ENCODE measurements at places on chromosomes 3 and 15.
A peak's percentile ranks its signal among the peaks of the same experiment; 100 is the strongest.

GRCh38 chr3:51706788-51707731, at the start of gene GRM2:
TSS of gene GRM2 (plus strand) at chr3:51707068. CDS start at chr3:51708984, 1,916 bp downstream.
- DNase-seq, result peak; percentile 15

GRCh38 chr15:76585576-76585897, 249.0 kb downstream of the ISL2 start:
- DNase-seq, result no peak

DNA sequence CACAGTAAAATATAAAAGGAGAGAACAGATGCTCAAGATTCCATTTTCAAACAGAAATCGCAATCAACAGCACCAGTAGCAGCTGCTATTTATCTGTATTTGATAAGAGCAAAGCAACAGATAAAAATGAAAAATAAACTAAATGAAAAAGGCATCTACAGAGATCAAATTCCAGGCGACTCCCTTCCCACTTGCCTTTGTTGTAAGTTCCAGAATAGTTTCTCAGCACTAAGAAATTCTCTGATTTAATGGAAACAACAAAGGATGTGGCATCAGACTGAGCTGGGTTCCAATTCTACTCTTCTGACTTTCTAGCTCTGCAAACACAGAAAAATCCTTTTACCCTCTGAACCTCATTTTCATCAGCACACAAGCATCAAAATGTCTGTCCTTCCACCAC, 110.8 kb upstream of the MME start:
- DNase-seq, result no peak

DNA sequence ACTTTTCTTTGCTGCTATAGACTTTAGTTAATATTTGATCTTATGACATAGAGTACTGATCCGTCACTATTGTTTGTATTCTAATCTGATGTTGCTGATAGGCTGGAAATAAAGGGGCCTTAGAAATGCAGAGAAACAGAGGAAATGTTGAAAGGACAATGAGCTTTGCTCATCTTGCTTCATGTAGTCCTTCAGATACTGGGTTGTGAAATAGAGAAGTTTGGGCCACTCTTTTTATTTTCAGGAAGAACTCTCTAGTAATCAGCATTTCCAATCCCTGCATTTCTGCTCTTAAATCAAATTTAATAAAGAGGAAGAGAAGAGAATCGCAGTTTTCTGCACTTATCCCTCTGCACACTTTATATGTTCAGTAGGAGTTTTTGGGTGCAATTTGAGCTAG, 192.8 kb upstream of the THBS1 start:
- no peak for DNase-seq

DNA sequence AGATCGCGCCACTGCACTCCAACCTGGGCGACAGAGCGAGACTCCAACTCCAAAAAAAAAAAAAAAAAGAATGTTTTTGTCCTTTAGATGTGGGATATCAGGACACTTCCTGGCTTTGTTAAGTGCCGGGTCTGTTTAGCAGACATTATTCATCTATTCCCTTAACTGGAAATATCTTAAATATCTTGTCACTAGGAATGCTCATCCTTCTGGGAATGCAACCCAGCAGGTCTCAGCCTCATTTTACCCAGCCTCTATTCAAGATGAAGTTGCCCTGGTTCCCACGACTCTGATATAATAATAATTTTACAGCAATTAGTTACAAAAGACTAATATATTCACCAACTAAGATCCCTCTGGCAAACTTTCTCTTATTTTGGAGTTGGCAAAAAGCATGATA, 260.9 kb upstream of the SLITRK3 start:
- DNase-seq, result no peak

- DNase-seq, result no peak
These were observed 84.0 kb upstream of the ACKR4 start for GRCh38 chr3:132513057-132513456.

DNA sequence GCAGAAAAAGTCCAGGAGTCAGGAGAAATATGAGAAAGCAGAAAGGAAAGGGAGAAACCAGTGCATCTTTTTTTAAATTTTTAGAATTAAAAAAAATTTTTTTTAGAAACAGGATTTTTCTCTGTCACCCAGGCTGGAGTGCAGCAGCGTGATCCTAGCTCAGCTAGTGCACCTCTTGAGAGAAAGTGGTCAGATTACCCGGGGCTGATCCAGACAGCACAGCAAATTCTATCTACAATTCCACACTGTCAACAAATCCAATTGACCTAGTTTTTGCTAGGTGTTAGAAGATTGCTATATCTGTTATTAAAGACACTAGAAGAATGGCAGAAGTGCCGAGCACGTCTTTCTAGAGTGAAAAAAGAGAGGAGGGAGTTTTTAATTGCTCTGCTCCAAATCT, 117.3 kb downstream of the RFTN1 start:
- DNase-seq, result no peak

- DNase-seq, result no peak
These were observed at the start of gene ISLR for GRCh38 chr15:74173380-74174218. TSS of gene ISLR (plus strand) at chr15:74173710. CDS start at chr15:74174859, 1,149 bp downstream.

DNA sequence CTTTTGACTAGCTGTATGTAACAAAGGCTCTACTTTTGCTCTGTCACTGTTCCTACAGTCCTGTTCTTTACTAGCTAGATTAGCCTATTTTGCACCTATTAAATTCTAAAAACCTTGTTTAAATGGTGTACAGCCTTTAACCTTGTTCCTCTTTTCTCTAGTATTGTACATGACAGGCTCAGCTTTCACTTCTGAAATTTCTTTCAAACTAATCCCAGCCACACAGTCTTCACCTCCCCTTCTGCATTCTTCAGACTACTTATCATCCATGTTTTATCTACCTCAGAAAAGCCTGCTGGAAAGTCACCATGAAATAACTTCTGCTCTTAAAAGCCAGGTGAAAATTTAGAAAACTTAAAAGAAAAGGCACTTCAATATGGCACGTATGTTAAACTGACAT, 122.4 kb downstream of the NECTIN3 start:
- no peak for DNase-seq

DNA sequence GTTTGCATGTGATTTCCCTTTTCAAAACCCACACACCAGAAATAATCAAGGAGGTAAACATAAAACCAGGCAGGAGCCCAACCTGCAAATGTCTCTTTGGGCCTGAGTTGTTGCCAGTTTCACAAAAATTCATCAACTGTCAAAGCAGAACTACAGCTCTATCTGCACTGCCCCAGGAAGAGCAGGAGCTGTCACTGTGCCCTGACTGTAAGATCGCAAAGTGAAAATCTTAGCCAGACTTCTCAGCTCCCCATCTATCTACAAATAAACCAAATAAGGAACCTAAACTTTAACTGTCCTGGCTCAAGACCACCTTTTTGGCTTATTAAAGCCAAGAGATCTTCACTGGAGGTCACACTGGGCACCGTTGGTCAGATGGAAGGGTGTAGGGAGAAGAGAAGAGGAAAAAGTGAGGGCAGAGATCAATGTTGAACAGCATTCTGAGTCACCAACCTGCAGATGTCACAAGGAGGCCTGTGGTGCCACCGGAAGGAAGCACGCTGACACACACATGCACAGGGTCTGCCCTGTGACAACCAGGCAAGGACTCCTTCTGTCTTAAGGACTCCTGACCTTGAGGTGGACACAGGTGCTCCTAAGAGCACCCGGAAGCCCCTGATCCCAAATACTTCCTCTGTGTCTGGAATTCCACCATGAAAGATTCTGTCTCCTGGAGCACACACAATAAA, 58.7 kb downstream of the RPN1 start:
- no peak for DNase-seq

DNA sequence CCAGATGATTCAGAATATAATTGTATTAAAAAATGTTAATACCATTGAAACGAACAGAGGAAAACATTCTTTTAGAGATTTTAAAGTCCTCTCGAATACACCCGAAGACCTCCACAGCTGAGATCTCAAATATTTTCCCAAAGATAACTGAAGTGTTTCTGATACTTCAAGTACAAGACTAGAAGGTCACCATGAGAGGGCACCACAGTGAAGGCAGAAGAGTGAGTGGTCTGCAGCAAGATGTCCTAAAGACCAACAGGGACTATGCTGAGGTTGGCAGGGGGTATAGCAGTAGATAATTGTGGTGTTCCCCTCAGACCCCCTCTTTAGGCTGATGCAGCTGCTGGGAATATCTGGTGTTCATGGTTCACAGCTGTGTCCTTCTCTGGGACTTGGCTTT, 156.5 kb downstream of the PDCD6IP start:
- no peak for DNase-seq
